ENCODE measurements at places on chromosomes 7 and 10.

- no peak for DNase-seq
Observed at GRCh38 chr7:103857435-103857834, 132.0 kb downstream of the RELN start.

DNA sequence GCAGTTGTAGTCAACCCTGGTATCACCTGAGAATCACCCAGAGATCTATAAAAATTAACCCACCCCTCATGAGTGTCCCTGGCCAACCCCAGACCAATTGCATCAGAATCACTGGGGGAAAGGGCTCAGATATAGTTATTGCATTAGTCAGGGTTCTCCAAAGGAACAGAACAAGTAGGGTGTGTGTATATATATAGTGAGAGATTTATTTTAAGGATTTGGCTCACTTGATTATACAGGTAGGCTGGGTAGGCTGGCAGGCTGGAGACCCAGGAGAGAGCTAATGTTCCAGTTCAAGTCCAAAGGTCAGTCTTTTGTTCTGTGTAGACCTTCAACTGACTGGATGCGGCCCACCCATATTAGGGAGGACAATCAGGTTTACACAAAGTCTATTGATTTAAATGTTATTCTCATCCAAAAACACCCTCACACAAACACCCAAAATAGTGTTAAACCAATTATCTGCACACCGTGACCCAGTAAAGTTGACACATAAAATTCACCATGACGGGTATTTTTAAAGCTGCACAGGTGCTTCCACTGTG lies 372.9 kb upstream of the NFE2L3 start:
- no peak for DNase-seq

- DNase-seq: no peak
Observed at GRCh38 chr7:159115601-159116501, 28.8 kb downstream of the VIPR2 start.

DNA sequence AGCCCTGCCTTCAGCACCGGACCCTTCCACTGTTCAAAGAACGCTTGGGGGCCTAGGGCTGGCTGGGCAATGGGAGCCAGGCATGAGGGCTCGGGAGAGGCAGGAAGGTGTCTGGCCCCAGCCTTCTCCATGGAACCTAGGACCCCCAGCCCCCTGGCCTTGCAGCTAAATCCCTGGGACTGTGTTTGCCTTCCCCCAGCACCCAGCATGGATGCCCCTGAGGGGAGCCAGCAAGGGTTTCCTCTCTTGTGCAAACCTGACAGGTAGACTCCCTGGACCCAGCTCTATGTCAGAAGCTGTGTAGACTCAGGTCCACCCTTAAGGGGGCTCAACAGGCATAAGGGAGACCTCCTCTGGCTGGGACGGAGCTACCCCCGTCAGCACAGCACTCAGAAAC lies 288.0 kb downstream of the GRID1 start:
- DNase-seq: no peak

GRCh38 chr10:115964827-115965226 lies 308.2 kb downstream of the GFRA1 start:
- DNase-seq: no peak

GRCh38 chr7:140161047-140161446 lies 15.7 kb downstream of the KDM7A start:
- DNase-seq: no peak

DNA sequence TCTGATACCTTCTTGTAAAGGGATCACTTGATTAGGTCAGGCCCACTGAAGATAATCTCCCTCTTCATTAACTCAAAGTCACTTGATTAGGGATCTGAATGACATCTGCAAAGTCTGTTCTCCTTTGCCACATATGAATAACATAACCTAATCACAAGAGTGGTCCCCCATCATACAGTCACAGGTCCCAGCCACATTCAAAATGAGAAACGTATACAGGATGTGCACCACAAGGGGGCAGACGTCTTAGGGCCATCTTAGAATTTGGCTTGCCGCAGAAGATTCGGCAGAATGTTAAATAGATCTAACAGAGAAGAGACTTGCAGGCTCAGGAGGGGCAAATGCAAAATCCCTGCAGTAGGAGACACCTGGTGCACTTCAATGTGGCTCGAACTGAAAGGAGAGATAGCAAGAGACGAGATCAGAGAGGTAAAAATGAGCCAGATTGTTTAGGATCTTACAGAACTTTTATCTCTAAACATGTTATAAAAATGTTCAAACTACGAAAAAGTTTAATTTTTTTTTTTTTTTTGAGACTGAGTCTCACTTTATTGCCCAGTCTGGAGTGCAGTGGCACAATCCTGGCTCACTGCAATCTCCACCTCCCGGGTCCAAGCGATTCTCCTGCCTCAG lies 10.4 kb upstream of the SMC3 start:
- peak; percentile 51 for DNase-seq

DNA sequence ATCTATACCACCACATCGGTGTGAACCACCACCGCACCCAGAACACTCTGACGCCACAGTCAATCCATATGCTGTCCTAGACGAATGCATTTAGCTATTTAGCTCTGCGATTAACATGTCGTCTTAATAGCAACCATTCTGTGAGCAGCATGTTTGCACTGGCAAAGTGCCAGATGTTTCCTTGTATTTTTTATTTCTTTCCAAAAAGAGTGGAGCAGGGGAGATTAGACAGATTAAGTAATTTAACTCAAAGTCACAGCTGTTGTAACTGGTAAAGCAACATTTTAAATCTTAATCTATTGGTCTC lies 57.0 kb upstream of the ARL4A start:
- DNase-seq: no peak

- no peak for DNase-seq
Observed at GRCh38 chr7:158819571-158820203, 9.6 kb downstream of the ESYT2 start.

DNA sequence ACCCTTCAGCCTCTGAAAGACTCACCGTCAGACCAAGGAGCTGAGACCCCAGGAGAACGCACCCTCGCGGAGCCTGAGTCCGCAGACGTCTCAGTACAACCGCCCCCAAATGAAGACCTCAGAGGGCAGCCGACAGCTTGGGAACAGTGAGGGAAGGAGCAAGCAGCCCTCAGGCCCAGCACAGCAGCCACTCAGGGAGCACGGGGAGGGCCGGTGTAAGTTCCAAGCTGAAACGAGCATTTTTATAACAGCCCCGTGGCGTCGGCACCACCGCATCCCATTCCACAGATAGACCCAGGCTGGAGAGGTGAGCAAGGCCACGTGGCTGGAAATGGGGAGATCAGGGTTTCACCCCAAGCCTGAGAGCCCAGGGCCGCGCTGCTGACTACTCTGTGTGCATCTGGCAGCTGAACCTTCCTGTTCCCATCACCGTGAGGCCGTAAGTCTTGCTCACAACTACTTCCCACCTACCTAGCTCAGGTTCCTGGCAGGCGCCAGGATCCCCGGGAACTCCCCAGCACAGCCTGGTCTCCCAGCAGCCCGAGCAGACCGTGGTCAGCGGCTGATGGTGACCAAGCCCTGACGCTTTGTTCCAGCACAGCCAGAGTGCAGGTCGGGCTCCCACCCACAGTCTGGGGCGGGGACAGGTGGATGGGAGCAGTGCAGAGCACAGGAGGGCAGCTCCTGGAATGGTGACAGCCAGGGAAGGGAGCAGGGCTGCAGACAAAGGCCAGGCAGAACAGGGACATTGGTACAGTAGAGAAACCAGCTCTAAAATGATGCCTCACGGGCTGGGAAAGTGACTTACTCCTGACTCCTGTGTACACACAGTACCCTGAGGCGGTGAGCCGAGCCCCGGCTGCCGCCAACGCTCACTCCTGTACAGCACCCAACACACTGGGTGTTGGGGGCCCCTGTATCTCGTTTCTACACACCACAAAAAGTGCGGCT lies 6.1 kb upstream of the NOM1 start:
- DNase-seq: no peak

- no peak for DNase-seq
Observed at GRCh38 chr7:7867846-7868571, 100.6 kb upstream of the GLCCI1 start.

GRCh38 chr10:69501657-69502056 lies 50.4 kb downstream of the TSPAN15 start:
- DNase-seq: no peak

DNA sequence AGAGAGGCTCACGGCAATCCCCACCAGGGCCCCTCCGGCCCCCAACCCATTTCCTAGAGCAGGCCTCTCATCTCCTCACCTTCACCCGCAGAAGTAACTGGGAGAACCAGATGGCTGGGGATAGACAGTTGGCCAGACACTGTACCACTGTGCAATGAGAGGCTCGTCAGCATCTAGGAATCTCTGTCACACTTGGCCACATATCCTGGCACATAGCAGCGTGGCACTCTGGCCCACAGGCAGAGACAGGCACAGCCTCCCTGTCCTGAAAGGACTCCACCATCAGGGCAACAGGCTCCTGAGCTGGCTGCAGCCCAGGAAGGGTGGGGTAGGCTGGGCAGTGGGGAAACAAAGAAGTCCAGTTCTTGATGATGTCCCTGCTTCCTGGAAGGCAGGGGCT lies 45.8 kb downstream of the C10orf143 start:
- no peak for DNase-seq

- peak; percentile 2 for DNase-seq
Observed at GRCh38 chr7:77199013-77199966, at the start of gene FGL2. Gene FGL2, minus strand, starts transcription at chr7:77199819. Its CDS starts 26 bp downstream, at chr7:77199793.

GRCh38 chr7:36078816-36079360 lies 74.2 kb upstream of the EEPD1 start:
- no peak for DNase-seq

DNA sequence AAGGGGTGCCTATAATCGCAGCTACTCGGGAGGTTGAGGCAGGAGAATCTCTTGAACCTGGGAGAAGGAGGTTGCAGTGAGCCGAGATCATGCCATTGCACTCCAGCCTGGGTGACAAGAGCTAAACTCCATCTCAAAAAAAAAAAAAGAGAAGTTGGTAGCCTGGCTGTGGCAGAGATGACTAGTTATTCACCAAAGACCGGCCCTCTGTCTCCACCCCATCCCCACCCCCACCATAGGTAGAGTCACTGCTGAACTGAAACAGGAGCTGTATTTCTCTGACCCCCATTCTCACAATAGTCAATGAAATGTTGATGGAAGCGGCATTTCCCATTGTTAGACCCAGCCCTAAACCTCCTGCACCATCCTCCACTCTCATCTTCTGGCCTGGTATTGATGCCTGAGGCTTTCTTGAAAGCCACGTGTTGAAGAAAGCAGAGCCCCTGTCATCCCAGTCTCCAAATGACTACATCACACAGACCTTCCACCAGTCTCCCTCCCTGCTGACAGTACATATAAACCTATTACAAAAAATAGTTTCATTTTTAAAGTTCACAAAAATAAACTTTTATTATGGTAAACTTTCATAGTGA lies 9.4 kb upstream of the PIK3CG start:
- no peak for DNase-seq

DNA sequence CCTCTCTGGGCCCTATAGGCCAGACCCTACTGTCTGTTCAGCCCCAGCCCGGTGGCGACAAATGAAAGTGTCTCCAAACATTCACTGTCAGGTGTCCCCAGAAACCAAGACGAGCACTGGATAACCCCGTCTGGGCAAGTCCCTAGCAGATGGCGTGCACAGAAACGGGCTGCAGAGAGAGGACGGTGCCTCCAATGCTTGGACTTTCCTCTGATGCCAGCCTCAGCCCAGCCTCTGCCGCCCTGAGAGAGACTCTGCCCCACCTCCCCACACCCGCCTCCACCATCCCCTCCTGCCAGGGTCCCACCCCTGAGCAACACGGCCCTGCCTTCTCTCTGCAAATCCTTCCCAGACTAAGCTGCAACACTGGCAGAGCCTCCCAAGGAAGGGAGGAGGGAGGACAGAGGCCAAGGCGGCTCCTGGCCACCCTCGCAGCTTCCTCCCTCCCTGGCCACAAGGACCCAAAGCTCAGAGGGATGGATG lies 7.4 kb upstream of the LFNG start:
- DNase-seq: no peak

DNA sequence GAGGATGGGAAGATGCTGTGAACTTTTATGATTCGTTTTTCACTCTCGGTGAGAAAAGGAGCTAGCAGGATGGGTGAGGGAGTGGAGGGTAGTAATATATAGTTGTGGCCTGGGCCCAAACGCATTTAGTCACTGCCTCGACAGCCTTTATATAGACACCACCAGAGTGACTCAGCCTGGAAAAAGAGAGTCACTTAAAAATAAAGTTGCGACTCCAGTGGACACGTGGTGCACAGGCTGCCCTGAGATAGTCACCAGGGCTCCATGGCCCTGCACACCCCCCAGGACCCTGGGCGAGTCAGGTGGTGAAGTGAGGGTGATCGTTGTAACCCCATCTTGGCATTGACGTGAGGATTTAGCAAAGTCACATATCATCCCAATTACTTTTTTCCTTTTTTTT lies 106.7 kb downstream of the CUX1 start:
- DNase-seq: no peak

DNA sequence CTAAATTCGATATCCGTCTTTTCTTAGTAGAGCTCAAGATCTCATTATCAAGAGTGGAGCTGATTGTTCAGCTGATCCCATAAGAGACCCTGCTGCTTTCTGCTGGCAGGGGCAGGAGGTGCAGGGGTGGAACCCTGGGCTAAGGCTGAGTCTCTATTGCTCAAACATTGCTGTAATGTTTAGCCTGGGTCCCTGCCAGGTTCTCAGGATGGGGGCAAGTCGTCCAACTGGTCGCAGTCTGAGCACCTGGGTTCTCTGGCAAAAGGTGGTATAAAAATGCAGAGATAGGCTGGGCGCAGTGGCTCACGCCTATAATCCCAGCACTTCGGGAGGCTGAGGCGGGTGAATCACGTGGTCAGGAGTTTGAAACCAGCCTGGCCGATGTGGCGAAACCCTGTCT lies 62.0 kb upstream of the NRBF2 start:
- no peak for DNase-seq

DNA sequence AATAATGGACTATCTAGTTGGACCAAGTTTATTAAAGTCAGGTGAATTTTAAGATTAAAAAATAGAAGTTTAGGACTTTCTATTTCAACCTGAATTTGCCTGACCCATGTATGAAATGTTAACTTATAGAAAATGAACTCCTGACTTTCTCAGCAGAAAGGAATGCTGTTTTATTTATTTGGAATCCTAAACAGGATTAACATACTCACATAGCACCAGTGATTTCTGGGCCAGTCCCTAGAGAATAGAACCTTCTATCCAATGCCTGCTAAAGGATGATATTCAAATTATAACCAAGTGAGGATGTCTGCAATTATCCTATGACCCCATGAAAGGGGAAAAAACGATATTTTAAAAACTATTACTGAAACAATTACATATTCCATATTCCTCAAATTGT lies 148.8 kb downstream of the CHRM2 start:
- DNase-seq: no peak

GRCh38 chr10:71375952-71376351 lies 20.8 kb upstream of the CDH23 start:
- no peak for DNase-seq

DNA sequence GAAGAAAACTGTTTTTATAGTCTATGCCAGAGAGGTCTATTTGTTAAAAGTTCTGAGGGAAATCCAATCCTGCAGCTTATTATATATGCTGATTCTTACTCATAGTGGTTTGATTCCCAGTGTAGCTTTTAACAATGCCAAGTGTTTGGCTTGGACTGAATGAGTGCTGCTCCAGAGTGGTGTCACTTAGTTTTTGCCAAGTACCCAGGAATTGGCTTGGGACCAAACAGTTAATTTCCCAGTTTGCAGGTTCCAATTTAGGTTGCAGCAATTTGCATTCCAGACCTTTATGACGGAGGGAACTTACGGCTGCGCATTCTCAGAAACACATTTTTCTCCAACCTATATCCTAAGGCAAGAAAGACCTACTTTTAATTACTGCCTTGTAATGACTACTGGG lies 32.4 kb downstream of the NSUN6 start:
- DNase-seq: no peak

GRCh38 chr10:47357131-47357582 lies 9.0 kb downstream of the RBP3 start:
- DNase-seq: no peak
